ENCODE measurements at places on chromosomes 6 and 20. TPM values are rescaled to one million over a fixed set of nuclear protein-coding genes. Genes with fewer than 3 reads are reported as not detected.

Gene TRIM15
- 0.20 TPM for total RNA-seq

Gene DEFB124
- not detected for total RNA-seq

Gene ENPP5
- total RNA-seq: 1.0 TPM

Gene SNAI1
- 1.3 TPM for total RNA-seq

Gene SOBP
- total RNA-seq: 0.84 TPM

Gene OR2J3
- not detected for total RNA-seq

Gene PRPF6
- 87.7 TPM for total RNA-seq

Gene EFCAB8
- total RNA-seq: 0.78 TPM

Gene BAK1
- total RNA-seq: 101 TPM

Gene FYN
- 443 TPM for total RNA-seq

Gene NT5DC1
- total RNA-seq: 33.9 TPM

Gene RHAG
- not detected for total RNA-seq

Gene ME1
- 1.7 TPM for total RNA-seq

Gene BTBD3
- 4.7 TPM for total RNA-seq

Gene HLA-F
- 518 TPM for total RNA-seq
